CD4-positive, alpha-beta T cell treated with Interleukin-15 for 1 hour (primary cell): ENCODE measurements at places on chromosomes 5 and 9.

GRCh38 chr9:37517923-37518322 is 32.2 kb downstream of the POLR1E start:
- DNase-seq, result no peak

GRCh38 chr5:68381060-68381459 is 165.5 kb downstream of the PIK3R1 start:
- no peak for DNase-seq

DNA sequence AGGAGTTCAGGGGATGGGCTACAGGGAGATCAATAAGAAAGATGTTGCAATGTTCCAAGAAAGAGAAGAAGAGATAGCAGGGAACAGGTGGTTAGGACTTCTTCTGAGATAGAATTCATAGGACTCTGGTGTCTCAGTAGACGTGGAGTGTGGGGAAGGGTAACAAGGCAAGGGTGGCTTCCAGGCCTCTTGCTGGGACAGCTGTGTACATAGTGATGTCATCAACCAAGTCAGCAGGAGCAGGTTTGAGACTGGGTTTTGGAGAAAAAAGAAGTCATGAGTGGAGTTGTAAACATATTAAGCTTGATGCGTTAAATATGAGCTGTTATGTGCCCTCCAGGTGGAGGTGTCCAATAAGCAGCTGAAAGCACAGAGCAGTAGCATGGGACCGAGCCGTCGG is 211.8 kb upstream of the RASEF start:
- no peak for DNase-seq

DNA sequence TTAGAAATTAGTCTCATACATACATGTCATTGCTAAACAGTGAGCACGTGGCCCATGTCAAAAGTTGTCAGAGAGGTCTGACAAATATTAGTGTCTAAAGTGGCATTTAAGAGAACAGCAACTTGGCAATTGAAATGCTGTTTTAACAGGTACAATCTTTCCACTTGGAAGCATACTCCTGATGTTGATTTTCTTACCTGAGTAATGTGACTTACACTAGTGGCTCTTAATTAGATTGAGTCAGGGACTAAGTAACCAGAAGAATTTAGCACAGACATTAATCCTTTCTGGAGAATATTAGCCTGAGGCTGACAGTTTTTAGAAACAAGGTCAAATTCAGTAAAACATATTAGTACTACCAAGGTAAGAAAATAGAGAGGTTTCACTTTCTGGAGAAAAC is 357.0 kb upstream of the ZNF608 start:
- DNase-seq, result no peak
